WTC11 (cell line): ENCODE measurements at places on chromosomes 16 and 17. TPM values are rescaled to one million over a fixed set of nuclear protein-coding genes. Genes with fewer than 3 reads are reported as not detected.
A peak's percentile ranks its signal among the peaks of the same experiment; 100 is the strongest.

DNA sequence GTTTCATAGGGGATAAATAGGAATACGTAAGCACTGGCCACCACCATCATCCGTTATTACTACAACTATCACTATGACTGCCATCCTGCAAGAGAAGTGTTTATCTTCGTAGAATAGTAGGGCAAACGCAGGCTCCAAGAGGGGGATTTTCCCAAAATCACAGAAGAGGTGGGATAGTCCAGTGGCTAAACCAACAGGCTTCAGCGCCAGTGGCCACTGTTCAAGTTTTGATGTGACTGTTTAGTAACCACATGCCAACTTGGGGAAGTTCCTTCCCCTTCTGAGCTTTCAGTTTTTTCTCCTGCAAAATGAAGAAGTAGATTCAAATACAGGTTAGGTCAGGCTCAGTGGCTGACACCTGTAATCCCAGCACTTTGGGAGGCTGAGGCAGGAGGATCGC, 60.7 kb upstream of the GRIN2A start:
- DNase-seq: no peak

Gene HLF
- total RNA-seq: 0.30 to 0.34 TPM (median 0.31 TPM) in 3 replicates

DNA sequence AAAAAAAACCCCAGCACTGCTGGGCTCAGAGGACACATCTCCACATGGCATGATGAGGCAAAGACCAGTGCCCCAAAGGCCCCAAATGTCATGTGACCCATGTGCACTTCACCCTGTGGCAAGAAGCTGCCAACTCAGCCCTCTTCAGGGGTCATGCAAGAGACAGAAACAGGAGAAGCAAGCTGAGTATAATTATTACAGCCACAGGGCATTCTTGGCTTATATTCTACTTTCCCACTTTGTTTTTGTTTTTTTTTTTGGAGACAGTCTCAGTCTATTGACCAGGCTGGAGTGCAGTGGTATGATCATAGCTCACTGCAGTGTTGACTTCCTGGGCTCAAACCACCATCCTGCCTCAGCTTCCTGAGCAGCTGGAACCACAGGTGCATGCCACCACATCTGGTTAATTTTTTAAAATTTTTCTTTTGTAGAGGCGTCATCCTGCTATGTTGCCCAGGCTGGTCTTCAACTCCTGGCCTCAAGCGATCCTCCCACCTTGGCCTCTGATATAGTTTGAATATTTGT, 32.7 kb upstream of the LITAF start:
- no peak for DNase-seq

- no peak for DNase-seq
Observed at GRCh38 chr17:30996486-30996885, 25.6 kb downstream of the RNF135 start.

Gene XYLT2
- 35.7 to 39.7 TPM (median 37.9 TPM) in 3 replicates for total RNA-seq

DNA sequence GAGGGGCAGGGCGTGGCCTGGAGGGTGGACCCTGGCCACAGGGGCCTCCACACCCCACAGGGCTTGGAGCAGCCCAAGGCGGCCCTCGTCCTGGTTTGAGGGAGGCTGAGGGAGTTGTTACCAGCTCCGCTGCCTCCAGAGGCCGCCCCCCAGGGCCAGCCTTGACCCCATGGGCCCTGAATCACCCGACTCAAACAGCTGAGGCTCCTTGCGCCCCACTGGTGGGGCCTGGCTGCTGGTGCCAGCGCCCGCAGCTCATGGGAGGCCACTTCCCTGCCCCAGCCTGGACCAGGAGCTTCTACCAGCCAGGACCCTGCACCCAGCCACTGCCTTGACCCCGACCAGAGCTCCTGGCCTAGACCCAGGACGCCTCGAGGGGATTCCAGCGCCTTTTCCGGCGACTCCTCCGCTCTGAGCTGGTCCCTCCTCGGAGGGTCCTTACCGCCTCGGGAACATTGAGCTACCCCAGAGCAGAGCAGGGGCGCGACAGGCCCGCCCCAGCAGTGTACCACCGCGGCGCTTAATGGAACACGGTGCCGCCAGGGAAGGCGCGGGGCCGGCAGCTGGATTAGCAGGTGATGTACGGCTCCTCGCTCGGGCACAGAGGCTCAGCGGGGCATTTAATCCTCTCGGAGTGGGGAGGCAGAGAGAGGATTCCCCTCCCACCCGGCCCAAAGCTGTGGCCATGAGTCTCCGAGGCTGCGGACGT, 37.2 kb downstream of the GSE1 start:
- no peak for DNase-seq

Gene TEKT1
- total RNA-seq: 0.37 TPM in 1 of 3 replicates, not detected in the others

Gene BCAR1
- total RNA-seq: 87.3 to 95.6 TPM (median 88.6 TPM) in 3 replicates

Gene DRC3
- 0.34 to 0.48 TPM (median 0.42 TPM) in 3 replicates for total RNA-seq

Gene GPR179
- total RNA-seq: 0.09 to 0.46 TPM (median 0.46 TPM) in 3 replicates

DNA sequence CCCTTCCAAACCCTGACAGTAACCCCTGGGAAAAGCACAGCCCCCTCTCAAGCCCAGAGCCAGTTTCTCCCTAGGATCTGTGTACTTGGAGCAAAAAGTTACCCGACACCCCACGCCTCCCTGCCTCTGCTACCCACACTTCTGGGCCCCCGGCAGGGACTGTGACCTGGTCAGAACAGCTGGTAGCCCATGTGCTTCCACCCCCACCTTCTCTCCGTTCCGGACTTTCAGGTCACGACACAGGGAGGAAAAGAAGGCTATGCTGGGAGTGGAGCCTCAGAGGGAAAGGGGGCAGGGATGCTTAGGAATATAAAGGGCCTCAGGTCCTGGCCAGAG, 6.4 kb downstream of the PPY start:
- DNase-seq: no peak

- DNase-seq: no peak
Observed at GRCh38 chr16:72621651-72622050, 426.3 kb downstream of the ZFHX3 start.

DNA sequence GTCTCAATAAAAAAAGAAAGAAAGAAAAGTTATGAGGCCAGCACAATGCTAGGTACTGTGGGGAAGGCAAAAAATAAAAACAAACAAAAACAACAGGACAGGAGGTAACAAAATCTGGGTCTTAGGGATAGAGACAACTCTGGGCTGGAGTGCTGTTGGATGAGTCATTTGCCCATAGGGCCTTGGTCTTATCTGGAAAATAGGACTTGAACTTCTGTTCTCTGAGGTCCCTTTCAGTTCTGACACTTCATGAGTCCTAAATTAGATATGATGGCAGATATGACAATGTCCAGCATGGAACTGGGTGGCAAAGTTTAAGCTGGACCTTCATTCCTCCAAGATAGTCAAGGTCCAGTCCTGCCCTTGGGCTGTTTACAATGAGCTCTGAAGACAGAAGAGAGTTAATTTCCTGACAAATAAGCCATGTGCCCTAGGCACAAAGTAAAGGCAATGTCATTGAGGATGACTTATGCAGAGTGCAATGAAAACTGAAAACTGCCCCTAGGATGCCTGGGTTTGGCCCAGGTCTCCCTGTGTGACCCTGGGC, 8.9 kb upstream of the HDAC5 start:
- DNase-seq: no peak

- DNase-seq: no peak
Observed at GRCh38 chr17:30401097-30401496, 22.4 kb downstream of the CPD start.

Gene KRTAP4-5
- total RNA-seq: not detected in 3 replicates

- DNase-seq: no peak
Observed at GRCh38 chr17:80063830-80064585, 27.6 kb downstream of the CCDC40 start.

DNA sequence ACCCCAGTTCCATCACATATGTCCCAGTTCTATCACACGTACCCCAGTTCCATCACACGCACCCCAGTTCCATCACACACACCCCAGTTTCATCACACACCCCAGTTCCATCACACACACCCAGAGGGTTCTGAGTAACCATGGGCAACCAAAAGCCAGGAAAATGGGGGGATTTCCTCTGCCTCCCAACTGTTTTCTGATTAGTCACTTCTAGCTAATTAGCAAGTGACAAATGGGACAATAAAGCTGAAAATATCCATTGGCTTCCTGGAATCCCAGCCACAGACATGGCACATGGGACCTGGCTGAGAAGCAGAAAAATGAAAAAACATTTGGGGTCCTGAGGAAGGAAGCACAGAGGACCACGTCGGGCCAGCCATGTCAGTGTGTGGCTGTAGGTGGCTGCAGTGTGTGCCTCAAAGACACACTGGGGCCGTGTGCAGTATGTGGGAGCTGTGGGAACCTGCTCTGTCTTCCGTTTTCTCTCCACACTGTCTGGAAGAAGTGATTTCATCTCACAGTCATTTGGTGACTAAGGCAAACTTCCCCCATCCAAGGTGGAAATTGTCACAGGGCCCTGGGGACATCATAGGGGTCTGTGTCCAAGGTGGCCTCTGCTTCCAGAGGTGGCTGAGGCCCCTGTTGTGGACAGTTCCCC, 106.7 kb downstream of the CMIP start:
- no peak for DNase-seq

DNA sequence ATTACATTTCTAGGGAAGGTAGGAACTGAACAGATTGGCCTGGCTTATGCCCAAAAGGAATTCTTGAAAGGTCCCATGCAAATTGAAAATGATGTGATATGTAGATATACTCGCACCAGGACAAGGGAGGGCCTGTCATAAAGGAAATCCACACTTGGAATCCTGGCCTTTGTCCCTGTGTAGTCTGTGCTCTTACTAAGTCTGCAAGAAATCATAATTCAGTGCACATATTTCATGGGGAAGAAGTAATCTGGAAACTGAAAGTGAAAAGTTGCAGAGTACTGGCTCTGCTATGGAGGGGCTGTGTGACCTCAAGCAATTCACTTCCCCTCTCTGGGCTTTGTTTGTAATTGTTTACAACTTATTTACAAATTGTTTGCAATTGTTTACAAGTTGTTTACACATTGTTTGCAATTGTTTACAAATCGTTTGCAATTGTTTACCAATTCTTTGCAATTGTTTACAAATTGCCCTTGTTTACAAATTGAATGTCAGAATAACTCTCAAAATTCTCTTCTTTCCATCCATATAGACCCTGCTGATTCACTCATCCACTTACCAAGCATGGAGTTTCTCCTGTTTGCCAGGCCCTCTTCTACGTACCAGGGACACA, 12.9 kb downstream of the SCNN1G start:
- no peak for DNase-seq

DNA sequence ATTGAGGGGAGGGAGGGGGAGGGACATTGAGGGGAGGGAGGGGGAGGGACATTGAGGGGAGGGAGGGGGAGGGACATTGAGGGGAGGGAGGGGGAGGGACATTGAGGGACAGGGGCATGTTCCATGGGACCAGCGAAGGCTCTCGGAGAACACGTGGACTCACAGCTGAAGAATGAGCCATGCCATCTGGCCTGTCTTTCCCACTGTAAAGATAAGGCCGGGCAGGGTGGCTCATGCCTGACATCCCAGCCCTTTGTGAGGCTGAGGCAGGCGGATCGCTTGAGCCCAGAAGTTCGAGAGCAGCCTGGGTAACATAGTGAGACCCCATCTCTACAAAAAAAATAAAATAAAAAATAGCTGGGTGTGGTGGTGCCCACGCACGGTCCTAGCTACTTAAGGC, 32.5 kb downstream of the RPH3AL start:
- DNase-seq: no peak

Gene C16orf46
- total RNA-seq: 1.1 to 1.3 TPM (median 1.2 TPM) in 3 replicates

Gene TPSD1
- 0.31 to 1.5 TPM (median 0.94 TPM) in 3 replicates for total RNA-seq

DNA sequence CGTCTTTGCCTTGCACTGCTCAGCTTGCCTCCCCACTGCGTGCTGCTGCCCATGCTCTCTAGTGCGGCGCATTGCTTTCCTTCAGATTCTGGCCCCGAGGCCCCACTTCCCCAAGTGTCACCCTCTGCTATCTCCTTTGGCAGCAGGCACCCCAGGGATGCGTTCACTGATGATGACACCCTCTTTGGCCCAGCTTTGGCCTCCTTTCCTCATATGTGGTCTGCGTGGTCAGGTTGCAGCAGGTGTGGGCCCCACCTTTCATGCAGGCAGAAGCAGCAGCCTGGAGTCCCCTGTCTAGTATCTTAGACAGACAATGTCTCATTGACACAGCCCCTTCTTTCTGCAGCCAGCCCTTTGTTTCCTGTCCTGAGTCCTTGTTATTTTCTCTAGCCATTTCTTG, 4.8 kb upstream of the CCL3 start:
- DNase-seq: no peak

- DNase-seq: peak; percentile 25
Observed at GRCh38 chr17:15091825-15092224, 173.3 kb downstream of the PMP22 start.

DNA sequence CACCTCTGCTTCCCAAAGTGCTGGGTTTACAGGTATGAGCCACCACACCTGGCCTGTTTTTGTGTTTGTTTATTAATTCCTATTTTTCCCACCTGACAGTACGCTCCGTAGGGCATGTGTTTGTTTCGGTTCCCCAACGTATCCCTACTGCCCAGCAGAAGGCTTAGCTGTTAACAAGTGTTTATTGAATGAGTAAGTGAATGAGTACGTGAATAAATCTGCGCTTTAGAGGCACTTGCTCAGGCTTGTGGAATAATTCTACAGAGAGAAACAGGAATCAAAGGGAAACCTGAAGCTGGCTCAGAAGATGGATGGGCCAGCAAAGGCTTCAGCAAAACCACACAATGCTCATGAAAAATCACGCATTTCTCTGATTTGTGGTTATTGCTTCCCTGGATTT, 647.9 kb downstream of the MAF start:
- DNase-seq: no peak

Gene OR1D2
- total RNA-seq: not detected in 3 replicates

- peak; percentile 87 for DNase-seq
Observed at GRCh38 chr16:19886073-19886941, 1.7 kb upstream of the GPRC5B start.

DNA sequence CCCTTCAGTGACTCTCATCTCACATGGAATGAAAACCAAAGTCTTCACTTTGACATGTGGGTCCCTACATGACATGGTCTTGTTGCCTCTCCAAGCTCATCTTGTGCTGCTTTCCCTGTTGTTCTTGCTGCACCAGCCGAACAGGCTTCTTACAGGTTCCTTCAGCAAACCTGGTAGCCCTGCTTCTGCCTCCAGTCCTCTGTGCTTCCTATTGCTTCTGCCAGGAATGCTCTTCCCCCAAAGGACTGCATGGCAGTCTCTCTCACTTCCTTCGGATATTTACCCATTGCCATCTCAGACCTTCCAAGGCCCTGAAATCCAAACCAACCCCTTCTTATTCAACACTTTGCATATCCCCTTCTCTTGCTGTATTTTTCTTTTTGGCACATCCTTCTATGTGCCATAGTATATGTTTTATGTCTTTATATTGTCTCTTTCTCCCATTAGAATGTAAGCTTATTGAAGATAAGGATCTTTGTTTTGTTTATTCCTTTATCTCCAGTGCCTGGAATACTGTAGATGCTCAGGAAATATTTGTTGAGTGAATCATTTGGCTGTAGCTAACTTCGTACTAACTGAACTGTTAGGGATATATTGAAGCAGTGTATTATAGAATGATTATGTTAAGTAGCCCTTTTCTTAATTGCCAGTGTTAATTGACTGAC, 57.9 kb upstream of the SLC12A3 start:
- no peak for DNase-seq

DNA sequence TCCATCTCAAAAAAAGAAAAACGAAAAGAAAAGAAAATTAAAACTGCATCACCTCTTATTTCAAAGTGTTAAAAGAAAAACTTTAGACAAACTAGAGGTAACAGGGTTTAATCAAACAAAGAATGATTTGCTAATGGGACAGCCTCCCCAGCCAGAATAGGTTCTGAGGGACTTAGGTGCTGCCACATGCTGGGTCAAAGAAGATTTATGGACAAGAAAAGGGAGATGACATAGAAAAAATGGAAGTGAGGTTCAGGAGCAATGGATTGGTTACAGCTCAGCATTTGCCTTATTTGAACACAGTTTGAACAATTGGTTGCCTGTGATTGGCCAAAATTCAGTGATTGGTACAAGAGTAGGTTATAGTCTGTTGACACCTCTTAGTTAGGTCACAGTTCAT, 21.1 kb downstream of the TMC5 start:
- no peak for DNase-seq

- no peak for DNase-seq
Observed at GRCh38 chr16:57268804-57269800, 15.4 kb downstream of the PLLP start.
